T47D (cell line): ENCODE measurements at places on chromosomes 2 and 18.

GRCh38 chr2:20781656-20782265 lies 41.1 kb downstream of the LDAH start:
- no peak for DNase-seq

- no peak for DNase-seq
These were observed 212.3 kb downstream of the HDAC4 start for GRCh38 chr2:239188536-239188935.

GRCh38 chr2:186379052-186379451 lies 107.0 kb upstream of the ZC3H15 start:
- DNase-seq: no peak

- DNase-seq: no peak
These were observed 48.1 kb upstream of the FHOD3 start for GRCh38 chr18:36249392-36249791.

DNA sequence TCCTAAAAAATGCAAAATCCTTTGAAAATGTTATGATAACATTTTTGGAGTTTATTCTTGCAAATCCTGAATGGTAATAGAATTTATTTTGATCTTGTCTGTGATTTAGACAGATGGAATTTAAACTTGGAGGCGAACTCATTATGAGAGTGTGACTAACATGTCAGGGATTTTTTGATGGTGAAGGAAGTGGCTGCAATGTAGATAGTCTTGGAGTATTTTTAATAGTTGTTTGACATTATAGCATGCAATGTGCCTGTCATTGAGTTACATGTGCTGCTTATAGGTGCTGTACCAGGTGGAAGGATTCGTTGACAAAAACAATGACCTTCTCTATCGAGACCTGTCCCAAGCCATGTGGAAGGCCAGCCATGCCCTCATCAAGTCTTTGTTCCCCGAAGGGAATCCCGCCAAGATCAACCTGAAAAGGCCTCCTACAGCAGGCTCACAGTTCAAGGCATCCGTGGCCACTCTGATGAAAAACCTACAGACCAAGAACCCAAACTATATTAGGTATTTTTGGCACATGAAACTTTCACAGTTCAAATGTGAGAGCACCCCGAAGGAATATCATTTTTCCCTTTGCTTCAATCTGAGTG lies 141.8 kb downstream of the MYO1B start:
- no peak for DNase-seq

DNA sequence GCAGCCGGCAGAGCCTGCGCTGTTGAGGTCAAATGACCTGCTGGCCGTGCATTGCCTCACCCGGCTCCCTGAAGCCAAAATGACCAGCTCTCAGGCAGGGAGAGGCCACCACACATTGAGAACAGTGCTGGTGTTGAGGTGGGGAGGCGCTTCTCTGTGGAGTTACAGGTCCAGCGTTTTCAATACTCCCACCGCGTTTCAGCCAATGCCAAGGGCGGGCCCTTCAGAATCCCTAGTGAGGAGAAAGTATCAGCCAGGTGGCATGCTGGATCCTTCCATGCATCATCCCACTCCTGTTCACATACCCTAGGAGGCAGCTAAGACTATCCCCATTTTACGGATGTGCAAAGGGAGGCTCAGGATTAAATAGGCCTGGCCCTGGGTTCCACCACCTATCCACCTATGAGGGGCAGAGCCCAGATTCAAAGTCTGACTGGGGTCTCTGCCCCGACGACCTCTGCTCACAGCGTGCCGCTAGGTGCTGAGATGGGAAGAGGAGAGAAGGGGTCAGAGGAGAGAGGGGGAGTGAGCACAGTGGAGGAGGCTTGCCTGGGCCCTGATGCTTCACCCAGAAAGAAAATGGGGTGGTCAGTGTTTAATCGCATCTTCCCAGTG lies 137.6 kb upstream of the ID2 start:
- DNase-seq: no peak

DNA sequence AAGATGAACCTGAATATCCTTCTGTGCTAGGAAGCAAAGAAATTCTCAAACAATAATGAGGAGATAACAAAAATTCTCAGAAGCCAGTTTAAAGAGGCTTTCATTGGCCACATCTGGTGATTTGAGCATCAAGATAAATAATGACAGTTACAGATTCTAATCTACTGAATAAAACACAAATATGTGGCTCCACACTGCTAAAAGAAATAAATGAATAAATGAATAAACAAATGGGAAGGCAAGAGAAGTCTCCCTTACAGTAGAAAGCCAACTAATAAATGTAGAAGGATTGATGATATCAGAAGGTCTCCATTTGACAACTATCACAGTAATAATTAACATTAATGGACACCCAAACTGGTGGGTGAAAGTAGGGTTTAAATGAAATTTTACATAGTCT lies 54.6 kb upstream of the ADAM23 start:
- no peak for DNase-seq

DNA sequence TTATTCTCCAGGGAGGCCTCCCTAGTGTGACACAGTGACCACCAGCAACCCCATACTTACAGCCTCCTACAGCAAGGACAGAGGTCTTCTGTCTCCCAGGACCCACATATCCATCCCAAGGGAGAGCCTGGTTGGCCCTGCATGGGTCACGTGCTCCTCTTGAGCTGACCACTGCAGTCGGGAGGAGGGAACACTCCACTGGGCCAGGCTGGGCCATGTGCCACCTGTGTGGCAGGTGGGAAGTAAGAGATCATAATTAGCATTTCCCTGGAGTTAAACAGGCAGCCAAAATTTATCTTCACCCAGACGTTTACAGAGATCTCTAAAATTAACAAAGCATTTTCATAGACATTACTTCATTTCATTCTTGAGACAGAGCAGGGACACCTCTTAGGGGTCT lies 33.4 kb upstream of the MLPH start:
- no peak for DNase-seq
